ENCODE measurements at places on chromosomes 3 and 15. TPM values are rescaled to one million over a fixed set of nuclear protein-coding genes. Genes with fewer than 3 reads are reported as not detected.

Gene TGM4
- total RNA-seq, result not detected

Gene IRAK2
- total RNA-seq, result 5.1 TPM

Gene FEM1B
- total RNA-seq, result 37.7 TPM

Gene TMEM108
- total RNA-seq, result not detected

Gene MFAP1
- 49.8 TPM for total RNA-seq

Gene TMC3
- not detected for total RNA-seq
